ENCODE measurements at places on chromosomes 7 and 10.

- no peak for DNase-seq
Measured at GRCh38 chr10:96714031-96714590, 6.2 kb downstream of the PIK3AP1 start.

DNA sequence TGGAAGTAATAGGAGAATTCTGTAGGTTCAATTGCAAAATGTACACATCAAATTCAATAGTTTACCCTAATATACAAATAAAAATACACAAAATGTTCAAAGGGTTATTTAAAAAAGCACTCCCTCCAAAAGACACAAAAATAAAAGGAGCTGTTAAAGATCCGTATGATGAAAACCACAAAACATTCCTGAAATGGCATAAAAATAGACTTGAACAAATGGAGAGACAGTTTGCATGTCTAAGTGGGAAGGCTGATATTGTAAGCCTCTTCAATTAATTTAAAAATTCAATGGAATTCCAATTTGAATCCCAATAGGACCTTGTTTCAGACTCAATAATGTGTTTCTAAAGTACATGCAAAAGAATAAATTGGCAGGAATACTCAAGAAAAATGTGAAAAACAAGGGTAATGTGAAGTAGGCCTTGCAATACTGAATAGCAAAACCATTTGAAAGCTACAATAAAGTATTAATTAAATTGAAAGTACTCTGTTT lies 38.0 kb upstream of the INSYN2A start:
- no peak for DNase-seq

DNA sequence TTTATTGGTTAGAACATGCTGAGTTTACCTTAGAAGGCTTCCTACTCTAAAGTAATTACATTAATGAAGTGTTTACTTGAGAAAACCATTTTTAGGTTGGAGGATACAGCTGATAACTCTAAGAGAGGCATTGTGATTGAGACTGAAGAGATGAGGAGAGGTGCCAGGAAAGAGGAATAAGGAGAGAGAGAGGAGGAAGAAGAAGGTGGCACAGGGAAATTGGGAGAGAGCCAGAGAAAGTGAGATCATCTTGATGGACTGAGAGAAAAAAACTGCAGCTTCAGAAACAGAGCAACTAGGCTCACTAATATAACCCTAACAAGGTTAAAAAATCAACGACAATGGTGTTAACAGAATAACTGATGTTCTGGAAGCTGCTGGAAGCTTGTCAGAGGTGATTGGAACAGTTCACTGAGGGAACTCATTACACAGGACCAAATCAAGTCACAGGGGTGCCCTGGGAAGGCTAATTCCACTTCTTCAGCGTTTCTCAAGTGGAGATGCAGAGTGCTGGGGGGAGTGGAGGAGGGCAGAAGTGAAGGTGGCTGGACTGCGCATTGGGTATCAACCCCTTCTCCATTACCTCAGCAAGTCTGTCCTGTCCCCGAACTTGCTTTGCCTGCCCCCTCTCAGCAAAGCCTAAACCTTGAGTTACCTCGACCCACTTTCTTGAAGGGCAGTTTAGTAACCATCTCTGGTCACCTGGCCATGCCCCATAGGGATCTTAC lies 6.9 kb upstream of the SORBS1 start:
- no peak for DNase-seq

GRCh38 chr10:114087255-114087654 lies 43.6 kb downstream of the ADRB1 start:
- no peak for DNase-seq

DNA sequence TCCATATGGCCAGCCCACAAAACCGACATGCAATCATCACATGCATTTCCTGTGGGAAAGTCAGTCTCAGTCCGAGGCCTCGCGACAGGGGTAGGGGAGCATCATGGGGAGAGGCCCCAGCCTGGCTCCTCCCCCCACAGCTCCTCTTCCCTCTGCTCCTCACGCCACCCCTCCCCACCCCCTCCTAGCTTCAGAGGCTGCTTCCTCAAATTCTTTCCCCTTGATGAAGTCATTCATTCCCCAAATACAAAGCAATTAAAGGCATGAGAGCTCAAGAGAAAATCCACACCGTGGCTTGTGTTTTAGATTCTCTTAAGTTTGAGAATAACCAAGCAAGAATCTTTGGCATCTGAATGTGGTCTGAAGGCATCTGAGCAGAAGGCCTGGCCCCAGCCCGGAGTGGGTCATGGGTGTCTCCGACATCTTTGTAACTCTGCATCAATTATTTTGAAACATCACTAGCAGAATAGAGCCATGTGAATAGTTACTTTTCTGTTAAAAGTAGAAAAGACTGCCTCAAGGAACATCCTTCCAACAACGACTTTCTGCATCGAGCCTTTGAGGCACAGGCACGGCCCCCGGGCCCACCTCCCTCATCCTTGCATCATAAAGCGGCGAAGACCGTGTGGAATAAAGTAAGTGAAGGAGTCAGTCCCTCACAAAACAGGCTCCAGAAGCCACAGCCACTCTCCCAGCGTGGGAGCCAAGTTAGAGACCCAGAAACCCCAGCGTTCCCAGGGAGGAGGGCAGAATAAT lies 90.9 kb downstream of the DIP2C start:
- no peak for DNase-seq

- DNase-seq: no peak
Measured at GRCh38 chr10:68327889-68328786, 3.7 kb upstream of the HNRNPH3 start.

DNA sequence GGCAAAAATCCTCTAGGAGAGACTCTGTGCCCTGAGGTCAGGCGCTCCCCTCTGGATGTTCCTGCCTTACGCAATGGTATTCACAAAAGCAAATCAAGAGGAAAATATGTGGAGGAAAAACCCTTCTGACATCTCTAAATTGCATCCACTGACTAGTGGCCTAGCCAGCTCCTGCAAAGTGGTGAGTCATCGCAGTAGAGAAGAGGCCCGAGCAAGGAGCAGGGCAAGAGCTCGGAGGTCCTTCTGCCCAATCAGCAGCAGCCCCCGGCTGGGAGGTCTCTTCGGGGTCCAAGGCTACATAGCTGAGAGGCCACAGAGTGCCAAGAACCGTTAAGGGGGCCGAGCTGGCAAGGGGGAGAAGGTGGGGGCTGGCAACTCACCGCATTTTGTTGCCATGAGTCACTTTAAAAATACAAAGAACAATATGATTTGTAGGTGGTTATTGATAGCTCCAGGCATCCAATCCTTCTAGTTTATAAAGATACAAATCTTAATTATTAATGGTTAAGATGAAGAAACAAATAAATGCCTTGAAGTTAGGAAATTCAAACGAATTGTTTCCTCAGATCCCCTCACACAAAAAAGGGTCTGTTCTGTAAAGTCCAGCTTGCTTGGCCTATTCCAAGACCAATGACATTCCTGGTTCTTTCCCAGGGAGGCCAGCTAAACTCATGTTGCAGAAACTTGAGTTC lies 161.6 kb downstream of the PKD1L1 start:
- no peak for DNase-seq

GRCh38 chr10:29725133-29725720 lies 90.5 kb upstream of the SVIL start:
- no peak for DNase-seq

GRCh38 chr10:68957284-68957615 lies 1.3 kb downstream of the DDX21 start:
- no peak for DNase-seq

DNA sequence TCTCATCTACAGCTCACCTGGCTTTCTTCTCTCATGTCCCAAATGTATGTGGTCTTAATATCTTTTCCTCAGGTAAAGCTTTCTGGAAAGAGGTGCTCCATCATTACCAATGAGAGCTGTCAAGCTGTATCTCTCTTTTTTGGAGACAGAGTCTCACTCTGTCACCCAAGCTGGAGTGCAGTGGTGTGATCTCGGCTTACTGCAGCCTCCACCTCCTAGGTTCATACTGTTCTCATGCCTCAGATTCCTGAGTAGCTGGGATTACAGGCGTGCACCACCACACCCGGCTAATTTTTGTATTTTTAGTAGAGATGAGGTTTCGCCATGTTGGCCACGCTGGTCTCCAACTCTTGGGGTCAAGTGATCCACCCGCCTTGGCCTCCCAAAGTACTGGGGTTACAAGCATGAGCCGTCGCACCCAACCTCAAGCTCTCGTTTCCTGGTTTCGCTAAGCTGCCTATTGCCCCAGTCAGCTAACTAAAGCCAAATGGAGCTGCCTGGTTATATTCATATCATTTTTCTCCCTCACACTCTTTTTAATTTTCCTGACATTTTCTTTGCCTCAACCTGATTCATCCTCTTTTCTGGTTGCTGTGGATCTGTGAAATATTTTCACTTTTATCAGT lies 60.5 kb downstream of the SUFU start:
- no peak for DNase-seq

- no peak for DNase-seq
Measured at GRCh38 chr10:4626919-4627318, 199.1 kb upstream of the AKR1E2 start.

DNA sequence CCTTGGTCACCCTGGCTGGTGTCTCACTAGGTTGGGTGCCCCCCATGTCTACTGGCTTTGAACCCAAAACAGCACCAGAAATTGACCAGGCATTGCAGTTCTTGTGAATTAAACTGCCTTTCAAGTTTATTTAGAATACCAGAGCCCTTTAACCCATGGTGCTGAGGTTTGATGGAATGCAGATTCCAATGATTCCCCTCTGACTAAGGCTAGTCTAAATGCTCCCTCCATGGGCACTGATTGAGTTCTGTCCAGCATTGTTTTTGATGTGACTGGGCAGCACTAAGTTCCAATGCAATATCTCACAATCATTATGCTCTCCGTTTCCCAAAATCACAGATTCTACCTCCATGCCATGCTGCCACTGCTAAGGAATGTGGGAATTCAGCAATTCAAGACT lies 1047.4 kb upstream of the LRRN3 start:
- DNase-seq: no peak

DNA sequence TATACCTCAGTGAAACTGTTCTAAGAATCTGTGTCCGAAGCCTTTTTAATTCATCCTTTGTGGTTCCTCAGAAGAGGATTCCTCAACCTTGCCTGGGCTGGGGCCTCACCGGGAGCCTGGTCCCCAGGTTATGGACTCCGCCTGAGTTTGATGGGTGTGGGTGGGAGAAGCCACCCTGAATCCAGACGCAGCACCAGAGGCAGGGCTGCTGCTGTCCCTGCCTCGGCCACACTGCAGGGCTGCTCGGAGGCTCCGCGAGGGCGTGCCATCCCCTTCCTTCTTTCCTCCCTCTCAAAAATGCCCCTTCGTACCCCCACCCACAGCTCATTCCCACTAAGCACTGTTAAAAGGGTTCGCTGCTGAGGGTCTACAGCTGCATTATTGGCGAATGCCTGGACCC lies 146.3 kb downstream of the ADARB2 start:
- DNase-seq: no peak

DNA sequence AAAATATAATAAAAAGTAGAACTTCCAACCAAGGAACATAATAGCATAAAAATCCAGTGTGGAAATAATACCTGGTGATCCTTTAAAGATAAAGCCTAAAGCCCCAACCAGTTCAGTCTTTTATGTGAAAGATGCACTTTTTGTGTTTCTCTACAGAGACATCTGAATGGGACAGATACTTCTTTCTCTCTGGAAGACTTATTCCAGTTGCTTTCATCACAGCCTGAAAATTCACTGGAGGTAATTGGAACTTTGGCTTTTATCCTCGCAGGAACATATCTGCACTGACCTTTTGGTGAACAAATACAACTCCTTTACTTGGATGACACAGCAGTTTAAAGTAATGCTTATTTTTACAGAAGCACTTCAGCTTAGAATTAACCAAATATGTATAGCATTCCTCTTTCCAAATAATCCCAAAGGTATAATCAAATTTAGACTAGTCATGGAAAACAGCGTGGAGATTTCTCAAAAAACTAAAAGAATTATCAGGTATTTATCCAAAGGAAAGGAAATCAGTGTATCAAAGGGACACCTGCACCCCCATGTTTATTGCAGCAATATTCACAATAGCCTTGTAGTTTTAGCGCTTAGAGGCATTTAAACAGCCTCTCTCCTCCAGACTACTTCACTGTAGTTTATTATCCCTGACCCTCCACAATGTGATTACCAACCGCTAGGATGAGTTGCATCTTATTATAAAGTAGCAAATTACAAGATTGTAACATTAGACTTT lies 16.8 kb downstream of the HNRNPA2B1 start:
- DNase-seq: no peak

DNA sequence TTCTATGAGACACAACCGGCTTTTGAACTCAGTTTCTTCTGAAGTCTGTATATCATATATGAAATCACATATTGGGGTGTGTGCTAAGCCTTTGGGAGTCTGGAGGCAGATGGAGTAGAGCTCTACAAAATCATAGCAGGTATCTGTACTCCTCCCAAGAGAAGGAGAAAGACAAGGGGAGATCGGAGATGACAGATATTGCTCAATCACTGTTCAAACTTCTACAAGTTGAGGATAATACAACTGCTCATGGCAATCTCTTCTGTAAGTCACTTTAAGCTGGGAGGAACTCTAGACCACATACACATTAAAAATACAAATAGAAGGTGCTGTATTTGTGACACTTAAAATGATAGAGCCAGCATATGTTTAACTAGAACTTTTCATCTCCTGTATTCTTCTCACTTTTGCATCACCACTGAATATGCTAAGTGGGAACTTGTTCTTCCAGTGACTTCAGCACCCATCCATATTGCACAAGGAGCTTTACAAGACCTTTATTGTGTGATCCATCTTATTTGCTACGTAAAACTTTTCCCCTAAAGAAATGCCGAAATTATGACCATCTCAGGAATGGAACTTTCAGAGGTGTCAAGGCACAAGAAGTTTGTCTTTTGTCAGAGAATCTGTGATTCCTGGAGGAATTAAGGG lies 381.4 kb downstream of the PHTF2 start:
- no peak for DNase-seq

DNA sequence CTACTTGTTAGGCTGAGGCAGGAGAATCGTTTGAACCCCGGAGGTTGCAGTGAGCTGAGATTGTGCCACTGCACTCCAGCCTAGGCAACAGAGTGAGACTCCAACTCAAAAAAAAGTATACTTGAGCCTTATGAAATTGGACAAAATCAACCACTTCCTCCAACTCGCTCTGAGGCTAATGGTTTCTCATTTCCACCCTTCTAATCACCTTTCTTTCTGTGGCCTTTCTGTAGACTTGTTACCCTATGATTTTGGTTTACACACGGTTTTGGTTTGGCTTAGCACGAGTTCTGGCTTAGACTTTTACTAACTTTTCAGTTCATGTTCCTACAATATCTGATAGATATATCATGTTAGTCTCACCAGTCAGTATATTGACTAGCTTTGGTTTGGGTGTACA lies 152.0 kb downstream of the PHTF2 start:
- DNase-seq: no peak

- DNase-seq: no peak
Measured at GRCh38 chr7:137081321-137082093, 213.1 kb downstream of the CHRM2 start.

- no peak for DNase-seq
Measured at GRCh38 chr7:6162331-6162620, 110.1 kb downstream of the CYTH3 start.

- DNase-seq: no peak
Measured at GRCh38 chr7:27689150-27689549, 26.5 kb upstream of the HIBADH start.

- no peak for DNase-seq
Measured at GRCh38 chr10:71963351-71964097, 671 bp upstream of the CHST3 start.
